ENCODE measurements at places on chromosomes 4 and X.

GRCh38 chrX:67574696-67575095 lies 30.9 kb downstream of the AR start:
- no peak for DNase-seq

DNA sequence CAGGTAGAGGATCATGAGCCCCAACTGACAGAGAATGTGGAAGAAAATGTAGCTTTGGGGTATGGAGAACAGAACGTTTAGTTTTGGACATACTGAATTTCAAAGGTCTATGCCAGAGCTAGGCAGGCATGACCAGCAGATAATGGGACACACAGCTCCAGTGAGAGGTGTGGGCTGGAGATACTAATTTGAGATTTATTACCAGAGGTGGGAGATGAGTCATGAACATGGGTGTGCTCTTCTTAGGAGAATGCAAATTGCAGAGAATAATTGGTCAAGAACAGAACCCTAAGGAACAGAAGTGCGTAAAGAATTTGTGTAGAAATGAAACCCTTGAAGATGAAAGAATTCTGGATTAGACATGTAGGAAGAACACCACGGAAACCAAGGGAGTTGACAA lies 125.2 kb downstream of the PACRGL start:
- DNase-seq, result no peak

DNA sequence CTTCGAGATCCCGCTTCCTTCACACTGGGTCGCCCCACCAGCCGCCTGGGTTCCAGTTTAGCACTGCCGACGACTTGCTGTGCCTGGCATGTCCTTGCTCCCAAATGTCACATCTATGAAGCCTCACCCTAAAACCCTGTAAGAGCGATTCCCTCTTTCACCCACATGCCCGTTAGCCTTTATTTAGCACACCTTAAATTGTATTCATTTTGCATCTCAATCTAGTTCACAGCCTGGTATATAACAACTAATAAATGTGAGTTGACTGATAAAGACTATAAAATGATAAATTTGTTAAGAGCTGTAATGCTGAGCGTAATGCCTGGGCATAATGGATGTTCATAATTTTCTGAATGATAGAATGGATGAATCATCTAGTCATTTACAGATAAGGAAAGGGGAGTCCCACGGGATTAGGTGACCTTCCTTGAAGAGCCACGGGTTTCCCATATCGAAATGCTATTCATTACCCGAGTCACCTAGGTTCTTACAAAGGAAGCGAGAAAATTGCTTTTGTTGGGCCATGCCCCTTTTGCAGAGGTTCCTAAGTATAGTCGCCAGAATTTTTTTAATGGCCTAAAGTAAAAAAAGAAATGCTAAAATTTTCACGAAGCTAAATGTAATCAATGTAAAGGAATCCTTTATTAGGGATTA lies 1.1 kb upstream of the AP1S2 start:
- no peak for DNase-seq

GRCh38 chrX:10189317-10190268 lies 32.8 kb downstream of the CLCN4 start:
- DNase-seq, result no peak

GRCh38 chrX:150099316-150099715 lies 161.0 kb upstream of the EOLA2 start:
- DNase-seq, result no peak

DNA sequence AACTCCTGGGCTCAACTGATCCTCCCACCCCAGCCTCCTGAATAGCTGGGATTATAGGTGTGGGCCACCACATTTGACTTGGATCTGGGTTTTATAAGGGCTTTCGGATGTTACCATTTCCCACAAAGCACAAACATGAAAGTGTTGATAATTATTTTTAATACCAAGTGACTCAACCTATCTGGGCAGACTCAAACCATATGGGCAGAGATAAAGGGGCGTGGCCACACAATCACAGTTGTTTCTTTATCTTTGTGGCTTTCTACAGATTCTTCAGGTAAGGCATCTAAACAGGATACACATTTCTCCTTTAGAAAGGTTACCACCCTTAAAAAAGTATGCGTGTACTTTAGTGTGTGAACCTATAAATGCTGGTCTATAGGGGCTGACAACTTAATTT lies 122.5 kb downstream of the ZNF827 start:
- no peak for DNase-seq

- no peak for DNase-seq
Measured at GRCh38 chrX:17769701-17770269, 32.5 kb downstream of the SCML1 start.

GRCh38 chr4:110589297-110589696 lies 33.6 kb downstream of the PITX2 start:
- DNase-seq, result no peak

- no peak for DNase-seq
Measured at GRCh38 chr4:174420316-174420715, 102.0 kb downstream of the HPGD start.

Data from HFF-Myc (cell line).